ENCODE measurements at places on chromosomes 3 and 15.

DNA sequence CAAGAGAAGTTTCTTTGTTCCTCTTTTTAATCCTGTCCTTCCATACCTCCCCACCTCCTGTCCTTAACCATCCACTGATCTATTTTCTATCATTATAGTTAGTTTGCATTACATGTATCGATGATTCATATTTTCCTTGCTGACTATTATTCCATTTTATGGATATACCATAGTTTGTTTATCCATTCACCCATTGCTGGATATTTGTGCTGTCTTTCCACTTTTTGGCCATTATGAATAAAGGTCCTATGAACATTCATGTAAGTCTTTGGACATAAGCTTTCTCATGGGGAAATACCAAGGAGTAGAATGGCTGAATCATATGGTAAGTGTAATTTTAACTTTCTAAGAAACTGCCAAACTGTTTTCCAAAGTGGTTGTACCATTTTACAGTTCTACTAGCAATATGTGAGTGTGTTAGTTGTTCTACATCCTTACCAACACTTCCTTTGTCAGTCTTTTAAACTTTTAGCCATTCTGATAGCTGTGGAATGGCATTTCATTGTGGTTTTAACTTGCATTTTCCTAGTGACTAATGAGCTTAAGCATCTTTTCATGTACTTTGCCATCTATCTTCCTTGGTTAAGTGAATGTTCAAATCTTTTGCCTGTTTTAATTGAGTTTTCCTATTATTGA lies 11.7 kb downstream of the ATP6V1A start:
- no peak for DNase-seq

DNA sequence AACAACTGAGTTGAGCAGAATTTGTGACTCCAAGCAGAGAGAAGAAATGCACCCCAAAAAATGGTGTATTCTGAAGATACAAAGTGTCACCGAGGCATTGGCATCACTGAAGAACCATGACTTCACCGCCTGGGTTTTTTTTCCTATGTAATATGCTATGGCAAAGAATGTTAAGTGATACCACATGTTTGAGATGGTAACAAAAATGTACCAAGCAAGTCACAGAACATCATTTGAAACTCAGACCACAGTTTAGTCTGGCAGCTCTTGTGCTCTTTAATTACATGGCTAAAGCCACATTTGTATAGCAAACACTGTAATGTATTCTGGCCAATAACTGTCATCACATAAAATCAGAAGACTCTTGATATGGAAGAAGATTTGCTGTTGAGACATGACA lies 323.5 kb downstream of the ULK4 start:
- DNase-seq, result no peak

DNA sequence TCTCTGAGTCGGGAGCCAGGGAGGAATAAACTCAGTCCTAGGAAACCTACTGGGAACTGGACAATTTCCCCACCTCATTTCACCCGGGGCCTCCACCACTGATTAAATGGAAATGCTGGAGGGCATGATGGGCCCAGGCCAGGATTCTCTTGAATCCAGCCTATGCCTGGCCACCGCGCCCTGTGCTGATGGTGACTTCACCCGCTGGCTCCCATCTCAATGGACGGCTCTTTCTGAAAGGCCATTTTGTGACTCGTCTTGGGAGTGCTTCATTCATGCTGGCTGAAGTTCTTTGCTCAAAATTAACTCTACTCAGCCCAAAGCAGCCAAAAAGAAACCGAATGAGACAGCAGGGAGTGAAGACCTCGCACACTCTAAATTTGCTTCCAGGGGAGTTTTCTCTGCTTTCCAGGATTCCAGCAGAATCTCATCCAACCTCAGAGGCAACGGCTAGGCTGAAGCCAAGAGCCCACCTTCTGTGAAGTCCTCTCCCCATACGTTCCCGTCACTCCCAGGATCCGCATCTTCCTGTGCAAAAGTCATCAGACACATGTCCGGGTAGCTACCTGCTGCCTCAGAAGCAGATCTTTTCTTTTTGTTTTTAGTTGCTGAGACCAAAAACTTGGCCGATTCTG lies 266.0 kb upstream of the ICE2 start:
- DNase-seq, result no peak

- DNase-seq, result no peak
Observed at GRCh38 chr3:22835041-22835440, 368.1 kb upstream of the UBE2E2 start.

DNA sequence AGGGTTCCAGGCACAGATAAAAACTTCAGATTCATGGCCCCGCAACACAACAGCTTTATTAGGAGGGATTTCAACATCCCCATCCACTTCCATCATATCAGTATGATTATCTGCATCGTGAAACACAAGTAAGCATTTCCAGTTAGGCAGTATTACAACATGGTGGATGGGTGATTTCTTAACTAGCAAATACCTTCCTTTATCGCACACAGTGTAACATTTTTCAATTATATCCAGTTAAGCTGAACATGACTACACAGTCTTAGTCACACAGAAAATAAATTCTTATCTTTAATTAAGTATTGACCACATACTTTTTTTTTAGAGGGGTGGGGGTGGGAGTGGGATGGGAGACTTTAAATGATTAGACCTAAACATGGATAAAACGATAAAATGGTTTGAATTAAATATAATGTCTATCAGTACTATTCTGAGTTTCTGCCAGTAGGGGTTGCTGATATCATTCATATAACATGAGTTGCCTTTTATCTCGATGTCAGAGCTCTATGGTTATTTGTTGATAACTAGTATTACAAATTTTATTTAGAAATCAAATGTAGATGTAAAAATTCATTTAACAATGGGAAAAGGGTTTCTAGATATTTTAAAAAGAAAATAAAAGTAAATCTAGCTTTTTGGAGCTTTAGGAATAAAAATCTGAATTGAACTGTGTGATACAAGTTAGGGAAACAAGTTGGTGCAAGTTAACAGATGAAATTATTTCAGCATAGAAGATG lies 146.6 kb downstream of the TBL1XR1 start:
- no peak for DNase-seq

DNA sequence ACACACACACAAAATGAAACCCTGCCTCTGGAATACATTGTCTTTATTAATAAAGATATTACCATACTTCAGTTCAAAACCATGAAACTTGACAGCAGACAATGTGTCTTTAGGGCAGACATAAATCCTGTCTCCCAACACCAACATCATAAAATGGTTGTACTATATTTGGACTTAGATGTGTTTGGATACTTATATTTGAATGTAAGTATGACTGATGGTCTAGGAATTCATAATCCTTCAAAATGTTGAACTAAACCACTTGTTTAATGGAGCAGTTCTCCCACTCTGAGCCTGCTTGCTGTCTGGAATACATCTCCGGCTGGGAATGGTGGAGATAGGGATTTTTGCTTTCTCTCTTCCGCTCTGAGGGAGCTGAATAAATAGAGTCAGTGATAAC lies 10.6 kb downstream of the FBN1 start:
- no peak for DNase-seq
